ENCODE measurements at places on chromosomes 3 and 15.

GRCh38 chr3:115784739-115785536, 161.6 kb downstream of the GAP43 start:
- peak; percentile 91 for DNase-seq

DNA sequence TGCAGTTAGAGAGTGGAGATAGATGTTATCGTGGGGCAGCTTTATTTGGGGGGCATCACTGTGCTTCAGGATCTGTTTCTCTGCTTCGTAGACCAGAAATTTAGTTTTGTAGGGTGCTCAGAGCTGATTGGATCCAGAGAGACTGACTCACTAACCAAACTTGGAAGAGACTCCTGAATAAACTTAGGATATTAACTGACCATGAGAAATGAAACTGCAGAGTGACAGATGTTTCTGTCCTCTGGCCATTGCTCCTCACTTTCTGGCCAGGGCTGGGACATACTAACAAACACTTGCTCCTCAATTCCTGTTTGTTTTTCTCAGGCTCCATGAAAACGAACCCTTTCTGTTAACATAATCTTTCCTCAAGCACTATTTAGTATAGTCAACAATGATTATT, 4.3 kb downstream of the ZNF592 start:
- peak; percentile 28 for DNase-seq

GRCh38 chr3:190826018-190826417, 36.5 kb downstream of the GMNC start:
- peak; percentile 51 for DNase-seq

GRCh38 chr3:150556792-150557191, 10.2 kb downstream of the EIF2A start:
- DNase-seq, result no peak

DNA sequence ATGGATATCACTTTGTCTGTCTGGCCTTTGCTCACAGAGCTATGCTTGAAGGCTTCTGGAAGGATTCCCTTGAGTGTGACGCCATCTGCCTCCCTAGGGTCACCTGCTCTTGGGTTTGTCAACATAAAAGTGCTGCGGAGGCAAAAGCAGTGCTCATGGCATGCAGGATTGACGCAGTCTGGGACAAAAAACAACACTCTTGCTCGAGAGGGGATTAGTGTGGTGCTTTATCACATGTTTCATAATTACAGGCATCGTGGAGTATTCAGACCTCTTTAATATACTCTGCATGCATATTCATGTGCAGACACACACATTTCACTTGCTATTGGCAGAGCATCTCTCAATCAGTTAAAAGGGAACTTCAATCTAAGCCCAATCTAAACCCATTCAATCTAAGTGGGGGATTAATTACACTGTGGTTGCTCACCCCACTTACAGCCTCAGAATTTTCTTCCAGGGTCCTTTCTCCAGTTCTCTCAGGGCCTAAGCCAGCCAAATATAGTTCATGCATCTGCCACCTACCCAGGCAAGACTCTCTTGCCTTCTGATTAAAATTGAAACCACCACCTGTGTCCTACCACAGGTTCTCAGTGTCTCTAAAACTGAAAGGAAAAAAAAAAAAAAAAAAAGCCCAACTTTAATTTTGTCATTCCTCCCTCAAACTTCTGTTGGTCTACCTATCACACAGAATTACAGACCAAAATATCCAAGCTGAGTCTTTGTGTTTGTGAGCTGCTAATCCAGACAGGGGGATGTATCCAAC, 75.6 kb downstream of the BFSP2 start:
- no peak for DNase-seq

DNA sequence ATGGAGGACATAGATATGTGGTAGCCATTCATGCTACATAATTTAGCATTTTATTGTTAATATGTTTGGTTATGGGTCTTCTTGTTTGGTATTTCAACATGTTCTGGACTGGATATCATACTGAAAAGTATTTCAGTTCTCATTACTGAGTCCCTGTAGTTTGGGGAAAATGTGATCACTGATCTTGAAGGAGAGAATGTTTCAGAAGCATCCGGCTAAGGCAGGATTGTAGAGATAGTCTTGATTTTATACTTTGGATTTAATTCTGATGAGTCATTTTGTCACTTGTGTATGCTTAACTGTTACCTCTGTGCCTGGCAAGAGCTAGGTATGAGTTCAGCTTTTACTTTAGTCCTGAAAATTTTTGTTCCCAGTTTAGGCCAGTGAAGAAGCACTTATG, 7.1 kb downstream of the CHD2 start:
- DNase-seq, result no peak

- no peak for DNase-seq
Measured at GRCh38 chr15:58087871-58088270, 22.4 kb upstream of the ALDH1A2 start.

DNA sequence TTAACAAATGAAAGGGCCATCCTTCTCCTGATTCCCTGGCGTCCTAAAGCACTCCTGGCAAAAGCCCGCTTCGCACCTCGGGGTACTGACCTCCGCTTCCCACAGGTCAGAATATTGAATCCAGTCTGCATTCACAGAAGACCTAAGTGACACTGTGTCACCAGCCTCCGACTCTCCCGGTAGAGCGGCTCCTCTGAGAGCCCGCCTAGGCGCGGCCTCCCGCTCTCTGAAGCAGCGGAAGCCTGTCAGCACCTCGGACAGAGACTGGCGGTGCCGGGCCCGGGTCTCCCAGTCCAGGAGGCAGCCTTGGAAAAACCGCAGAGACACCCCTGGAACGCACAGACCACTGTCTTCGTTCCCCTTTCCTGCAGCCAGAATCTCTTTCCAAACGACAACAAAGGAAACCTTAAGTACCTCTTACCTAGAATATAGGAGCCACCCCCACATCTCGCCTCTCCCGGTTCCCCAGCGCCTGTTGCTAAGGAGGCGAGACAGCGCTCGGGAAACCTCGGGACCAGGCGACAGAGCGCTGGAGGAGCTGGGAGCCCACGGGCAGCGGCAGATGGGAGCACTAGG, 1.2 kb downstream of the GABRB3 start:
- DNase-seq, result peak; percentile 13

DNA sequence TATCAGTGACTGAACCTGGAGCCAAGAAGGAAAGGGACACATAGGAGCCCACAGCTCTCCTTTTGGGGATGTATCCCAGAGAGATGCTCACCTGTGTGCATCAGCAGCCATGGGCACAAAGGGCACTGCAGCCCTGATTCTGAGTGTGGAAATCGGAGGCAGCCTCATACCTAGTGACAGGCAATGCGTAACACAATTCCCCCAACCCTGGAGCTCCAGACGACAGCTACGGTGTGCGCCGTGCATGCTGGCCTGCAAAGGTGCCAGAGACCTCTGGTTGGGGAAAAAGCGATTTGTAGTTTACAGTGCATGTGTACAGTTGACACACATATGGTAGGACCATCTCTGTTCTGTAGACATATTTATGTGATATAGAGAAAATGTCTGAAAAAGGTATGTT, 59.0 kb upstream of the PLXNA1 start:
- no peak for DNase-seq

DNA sequence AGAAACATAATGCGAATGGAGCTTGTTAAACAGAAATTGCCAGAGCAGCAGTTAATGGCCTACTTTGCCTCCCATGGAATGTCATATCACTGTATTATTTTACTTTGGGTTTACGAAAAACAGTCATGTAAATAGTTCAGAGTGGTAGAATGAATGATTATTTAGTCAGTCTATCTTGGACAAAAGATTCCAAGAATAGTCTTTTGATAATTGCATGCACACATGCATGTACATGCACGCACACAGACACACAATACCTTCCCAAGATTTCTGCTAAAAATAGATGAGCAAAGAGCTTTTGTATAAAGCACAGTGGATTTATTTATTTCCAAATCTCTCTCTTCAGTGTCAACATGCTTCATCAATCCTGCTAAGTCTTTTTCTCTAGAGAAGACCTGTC, 800.7 kb downstream of the DIPK2A start:
- DNase-seq, result no peak

- DNase-seq, result no peak
Measured at GRCh38 chr15:95291898-95292472, 1038.5 kb upstream of the NR2F2 start.

DNA sequence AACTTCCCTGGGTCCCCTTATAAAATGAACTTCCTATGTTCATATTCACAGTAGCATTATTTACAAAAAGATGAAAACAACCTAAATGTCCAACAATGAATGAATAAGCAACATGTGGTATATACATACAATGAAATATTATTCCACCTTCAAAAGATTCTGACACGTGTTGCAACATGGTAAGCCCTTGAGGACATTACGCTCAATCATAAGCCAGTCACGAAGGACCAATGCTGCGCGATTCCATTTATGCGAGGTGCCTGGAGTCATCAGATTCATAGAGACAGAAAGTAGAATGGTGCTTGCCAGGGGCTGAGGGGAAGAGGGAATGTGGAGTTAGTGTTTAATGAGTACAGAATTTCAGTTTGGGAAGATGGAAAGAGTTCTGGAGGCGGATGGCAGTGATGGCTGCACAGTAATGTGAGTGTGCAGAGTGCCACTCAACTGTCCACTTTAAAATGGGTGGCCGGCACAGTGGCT, 88.8 kb upstream of the ALDH1A3 start:
- DNase-seq, result no peak

DNA sequence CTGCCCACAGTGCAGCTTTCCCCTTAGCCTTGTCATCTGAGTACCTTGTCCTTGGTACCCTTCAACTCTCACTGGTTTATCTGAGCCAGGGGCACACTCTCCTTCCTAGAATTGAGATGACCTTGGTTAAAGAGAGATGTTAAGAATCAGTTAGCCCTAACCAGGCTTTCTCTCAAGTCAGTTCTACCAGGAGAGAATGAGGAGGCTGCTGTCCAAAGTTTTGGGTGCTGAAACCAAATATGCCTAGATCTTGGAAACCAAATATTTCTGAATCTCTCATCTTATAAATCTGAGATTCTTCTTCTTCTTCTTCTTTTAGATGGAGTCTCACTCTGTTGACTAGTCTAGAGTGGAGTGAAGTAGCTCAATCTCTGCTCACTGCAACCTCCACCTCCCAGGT, 12.0 kb upstream of the CTXND1 start:
- DNase-seq, result peak; percentile 10

DNA sequence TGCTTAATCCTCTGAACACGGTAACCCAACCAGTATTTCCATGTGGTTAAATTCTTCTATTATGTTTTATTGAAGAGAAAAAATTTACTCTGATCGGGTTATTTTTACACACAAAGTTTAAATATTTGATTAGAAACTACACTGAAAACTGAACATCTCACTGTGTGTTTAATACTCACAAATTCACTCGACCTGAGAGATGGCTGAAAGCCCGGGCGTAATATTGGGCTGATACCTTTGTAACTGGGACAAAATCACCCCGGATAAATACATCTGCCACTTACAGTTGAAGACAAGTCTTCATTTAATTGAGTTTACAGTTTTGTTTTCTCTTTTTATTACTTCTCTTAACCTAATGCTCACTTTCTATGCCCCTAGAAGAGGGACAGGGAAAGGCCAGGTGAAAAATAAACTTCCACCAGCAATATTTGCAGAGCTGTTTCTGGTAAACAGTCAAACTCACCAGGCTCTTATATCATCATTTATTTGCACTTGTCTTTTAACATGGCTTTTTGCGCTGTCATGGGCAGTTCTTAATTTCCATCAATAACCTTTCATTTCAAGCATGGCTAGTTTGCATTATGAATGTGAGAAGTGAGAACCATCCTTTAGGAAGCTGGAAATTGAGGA, 145.6 kb upstream of the TMCO5A start:
- DNase-seq, result no peak

DNA sequence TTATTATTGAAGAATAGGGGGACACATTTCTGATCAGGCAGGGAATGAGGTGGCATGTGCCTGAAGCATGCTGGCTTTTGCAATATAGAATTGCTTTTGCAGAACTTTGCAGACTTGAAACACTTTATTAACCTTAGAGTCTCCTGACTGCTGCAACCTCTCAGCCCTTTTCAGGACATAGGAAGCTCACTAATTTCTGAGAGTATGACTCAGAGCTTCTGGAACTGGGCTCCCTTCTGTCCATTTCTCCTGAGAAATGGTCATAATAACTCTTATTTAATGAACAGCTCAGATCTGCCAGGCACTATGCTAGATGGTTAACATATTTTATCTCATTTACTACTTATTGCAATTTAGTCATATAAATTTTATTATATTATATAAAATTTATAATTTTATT, 38.6 kb upstream of the DGKG start:
- DNase-seq, result no peak

GRCh38 chr3:50303013-50303815, at the start of gene HYAL1:
Gene HYAL1 (minus strand): TSS chr3:50303574. CDS start chr3:50302956, 618 bp downstream.
- DNase-seq, result no peak

DNA sequence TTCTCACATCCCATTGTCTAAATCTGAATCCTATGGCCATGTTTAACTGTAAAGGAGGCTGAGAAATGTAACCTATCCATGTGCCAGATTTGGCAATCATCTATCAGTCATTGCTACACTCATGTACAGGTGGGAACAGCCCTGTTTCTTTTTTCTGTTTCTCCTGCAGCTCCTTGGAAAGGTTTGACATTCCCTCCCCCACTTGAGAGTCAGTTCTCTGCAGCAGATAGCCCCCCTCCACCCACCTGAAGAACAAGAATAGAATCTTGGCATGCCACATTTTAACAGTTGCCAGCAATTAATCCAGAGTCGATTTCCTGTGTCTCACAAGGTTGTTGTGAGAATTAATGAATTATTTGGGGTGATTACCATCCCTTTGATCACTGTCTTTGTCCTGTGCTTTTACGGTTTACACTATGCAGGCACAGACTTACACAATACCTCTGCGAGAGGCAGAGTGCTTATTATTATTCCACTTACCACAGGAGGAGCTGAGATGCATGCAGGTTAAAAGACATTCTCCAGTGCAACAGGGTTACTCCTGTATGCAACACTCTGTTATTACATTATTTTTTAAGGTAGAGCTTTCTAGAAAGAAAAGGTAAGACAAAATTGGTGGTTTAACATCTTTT, 351.0 kb upstream of the THRB start:
- no peak for DNase-seq

DNA sequence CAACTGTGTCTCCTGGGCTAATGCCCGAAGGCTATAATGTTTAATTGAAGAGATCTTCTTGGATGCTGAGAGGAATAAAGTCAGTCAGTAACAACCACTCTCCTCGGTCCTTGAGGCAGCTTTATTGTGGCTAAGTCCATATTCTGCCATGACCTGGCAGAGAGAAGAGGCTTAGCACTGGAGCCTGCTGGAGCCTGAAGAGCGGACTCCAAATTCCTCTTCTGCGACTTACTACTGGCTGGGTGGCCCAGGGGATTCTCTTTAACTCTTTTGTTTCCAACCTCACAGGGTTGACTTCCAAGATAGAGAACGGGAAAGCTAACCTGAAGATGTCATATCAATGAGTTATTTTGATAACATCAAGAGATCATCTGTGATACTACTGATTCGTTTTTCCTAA, 71.1 kb downstream of the MYO1E start:
- DNase-seq, result no peak

DNA sequence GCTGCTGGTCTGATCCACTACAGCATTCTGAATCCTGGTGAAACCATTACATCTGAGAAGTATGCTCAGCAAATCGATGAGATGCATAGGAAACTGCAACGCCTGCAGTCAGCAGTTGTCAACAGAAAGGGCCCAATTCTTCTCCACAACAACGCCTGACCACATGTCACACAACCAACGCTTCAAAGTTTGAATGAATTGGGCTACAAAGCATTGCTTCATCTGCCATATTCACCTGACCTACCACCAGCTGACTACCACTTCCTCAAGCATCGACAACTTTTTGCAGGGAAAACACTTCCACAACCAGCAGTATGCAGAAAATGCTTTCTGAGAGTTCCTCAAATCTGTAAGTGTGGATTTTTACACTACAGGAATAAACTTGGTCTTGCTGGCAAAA, 54.7 kb upstream of the C2CD4B start:
- DNase-seq, result no peak

- DNase-seq, result no peak
Measured at GRCh38 chr15:101565377-101565776, 75.9 kb upstream of the PCSK6 start.
